ENCODE measurements at places on chromosomes 1 and 21. TPM values are rescaled to one million over a fixed set of nuclear protein-coding genes. Genes with fewer than 3 reads are reported as not detected.

Gene FAM163A
- total RNA-seq = not detected

Gene FMO2
- total RNA-seq = not detected

Gene EVA1C
- 53.0 TPM for total RNA-seq

Gene HCN3
- 6.4 TPM for total RNA-seq

Gene UBASH3A
- total RNA-seq = 0.13 TPM

Gene DONSON
- 15.7 TPM for total RNA-seq

Gene CD1B
- not detected for total RNA-seq
